Activated CD4-positive, CD25-positive, alpha-beta regulatory T cell treated with anti-CD3 and anti-CD28 coated beads, Interleukin-2, amount 50 U/mL, for 72 hours (primary cell): ENCODE measurements at places on chromosomes 16 and 17.

DNA sequence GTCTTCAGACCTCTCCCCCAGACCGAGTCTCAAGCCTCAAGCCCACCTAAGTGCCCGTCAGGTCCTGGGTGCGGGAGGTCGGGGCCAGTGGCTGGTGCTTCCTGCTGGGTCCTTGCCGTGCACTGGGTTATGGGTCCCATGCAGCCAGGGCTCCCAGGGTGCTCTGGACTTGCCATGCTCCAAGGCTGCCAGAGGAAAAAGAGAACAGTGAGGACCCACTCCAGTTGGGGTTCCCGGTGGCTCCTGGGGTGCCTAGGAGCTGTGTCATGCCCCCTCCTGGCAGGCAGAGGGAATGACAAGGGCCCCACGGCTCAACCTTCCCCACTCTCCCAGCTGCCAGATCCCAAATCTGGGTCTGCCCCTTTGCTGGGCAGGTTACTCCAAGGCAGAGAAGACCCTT, 3.8 kb downstream of the SNX20 start:
- DNase-seq: no peak

GRCh38 chr16:65113441-65113840, 8.4 kb downstream of the CDH11 start:
- DNase-seq: no peak

GRCh38 chr17:74737299-74738050, 419 bp downstream of the RAB37 start:
- DNase-seq: no peak

- DNase-seq: no peak
These were observed 404.8 kb upstream of the HSBP1 start for GRCh38 chr16:83402967-83403366.

- DNase-seq: peak; percentile 41
These were observed at the start of gene TMEM220 for GRCh38 chr17:10729334-10730193. TSS of gene TMEM220 (minus strand) at chr17:10730023. CDS start at chr17:10729851, 172 bp downstream.

GRCh38 chr16:81843683-81844082, 64.6 kb downstream of the PLCG2 start:
- DNase-seq: no peak

DNA sequence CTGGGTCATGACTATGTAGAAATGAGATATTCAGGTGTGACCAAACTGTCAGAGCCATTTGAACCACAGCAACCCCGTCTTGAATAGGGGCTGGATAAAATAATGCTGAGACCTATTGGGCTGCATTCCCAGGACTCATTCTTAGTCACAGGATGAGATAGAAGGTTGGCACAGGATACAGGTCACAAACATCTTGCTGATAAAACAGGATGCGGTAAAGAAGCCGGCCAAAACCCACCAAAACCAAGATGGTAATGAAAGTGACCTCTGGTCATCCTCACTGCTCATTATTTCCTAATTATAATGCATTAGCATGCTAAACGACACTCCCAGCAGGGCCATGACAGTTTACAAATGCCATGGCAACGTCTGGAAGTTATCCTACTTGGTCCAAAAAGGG, 545.5 kb downstream of the TMEM114 start:
- DNase-seq: no peak

GRCh38 chr16:19776147-19776546, 58.1 kb downstream of the IQCK start:
- DNase-seq: no peak

DNA sequence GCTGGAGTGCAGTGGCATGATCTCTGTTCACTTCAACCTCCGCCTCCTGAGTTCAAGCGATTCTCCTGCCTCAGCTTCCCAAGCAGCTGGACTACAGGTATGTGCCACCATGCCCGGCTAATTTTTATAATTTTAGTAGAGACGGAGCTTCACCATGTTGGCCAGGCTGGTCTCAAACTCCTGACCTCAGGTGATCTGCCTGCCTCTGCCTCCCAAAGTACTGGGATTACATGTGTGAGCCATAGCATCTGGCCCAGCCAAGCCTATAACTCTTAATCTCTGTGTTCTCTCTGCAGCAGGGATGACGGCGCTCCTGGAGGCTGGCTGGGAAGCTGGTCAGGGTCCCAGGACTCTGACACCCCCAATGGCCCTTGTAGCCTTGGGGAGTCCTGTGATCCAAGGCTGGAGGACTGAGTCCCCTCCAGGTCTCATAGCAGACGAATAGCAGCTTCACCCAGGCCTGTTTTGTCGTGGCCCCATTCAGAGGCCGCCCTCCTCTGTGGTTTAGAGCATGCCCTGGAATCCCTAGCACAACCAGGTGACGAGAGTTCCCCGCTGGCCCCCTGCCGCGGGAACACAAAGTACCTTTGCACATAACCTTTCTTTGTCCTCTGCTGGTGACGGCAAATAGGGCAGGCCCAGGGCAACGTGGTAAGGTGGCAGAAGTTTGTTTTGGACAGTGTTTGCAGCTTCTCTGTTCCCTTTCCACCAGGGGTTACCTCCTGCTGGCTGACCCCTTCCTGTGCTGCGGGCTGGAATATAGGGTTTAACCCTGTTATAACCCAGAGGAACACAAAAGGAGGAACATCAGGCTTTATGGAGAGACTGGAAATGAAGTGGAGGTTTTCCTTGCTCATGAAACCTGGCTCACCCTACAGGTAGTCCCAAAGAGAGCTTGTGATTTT, 43.0 kb upstream of the TOB1 start:
- DNase-seq: no peak

GRCh38 chr16:68289621-68290329, 21.0 kb downstream of the SLC7A6OS start:
- DNase-seq: peak; percentile 47

DNA sequence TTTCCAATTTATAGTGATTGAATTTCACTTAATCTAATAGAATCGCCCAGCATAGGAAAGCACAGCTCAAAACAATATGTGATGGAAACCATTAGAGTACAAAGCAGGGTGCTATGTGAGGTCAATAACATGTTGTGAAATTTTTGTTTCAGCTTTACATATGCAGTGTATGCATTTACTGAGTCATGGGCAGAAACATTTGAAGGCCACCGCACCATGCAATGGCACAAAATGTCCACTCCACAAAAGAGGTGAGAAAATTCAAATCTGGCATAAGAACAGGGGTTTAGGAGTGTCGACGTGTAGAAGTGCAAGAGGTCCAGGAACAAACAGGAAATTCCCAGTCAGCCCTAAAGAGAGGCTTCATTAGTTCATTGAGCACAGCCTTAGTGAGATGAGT, 131.2 kb downstream of the ANKFN1 start:
- DNase-seq: no peak

- DNase-seq: no peak
These were observed 15.7 kb downstream of the CARHSP1 start for GRCh38 chr16:8853150-8853549.

DNA sequence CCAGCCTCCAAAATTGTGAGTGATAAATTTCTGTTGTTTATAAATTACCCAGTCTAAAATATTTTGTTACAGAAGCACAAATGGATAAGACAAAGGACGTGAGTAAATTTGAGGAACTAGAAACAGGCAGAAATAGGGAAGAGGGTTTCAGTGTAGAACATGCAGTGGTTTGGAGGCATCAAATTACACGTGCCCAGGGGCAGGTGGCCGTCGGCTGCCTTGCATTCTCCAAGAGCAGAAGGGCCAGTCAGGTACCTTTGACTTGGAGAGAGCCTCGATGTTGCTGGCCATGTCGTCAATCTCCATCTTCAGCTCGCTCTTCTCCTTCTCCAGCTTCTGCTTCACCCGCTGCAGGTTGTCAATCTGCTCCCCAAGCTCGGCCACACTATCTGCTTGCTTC, 54.3 kb downstream of the MYH13 start:
- no peak for DNase-seq

DNA sequence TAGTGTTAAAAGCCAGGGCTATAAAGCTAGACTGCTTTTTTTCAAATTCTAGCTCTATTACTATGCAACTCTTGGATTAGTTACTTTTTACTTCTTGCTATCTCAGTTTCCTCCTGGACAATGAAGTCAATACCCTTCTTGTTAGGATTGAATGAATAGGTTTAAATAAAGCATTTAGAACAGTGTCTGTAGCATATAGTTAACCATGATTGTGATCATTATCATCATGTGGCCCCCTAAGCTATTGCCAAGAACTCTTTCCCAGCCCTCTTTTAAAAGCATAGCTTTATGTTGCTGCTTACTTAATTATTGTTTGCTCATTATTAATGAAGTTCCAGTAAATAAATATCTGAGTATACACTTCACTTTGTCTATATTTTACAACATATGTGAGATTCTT, 4.5 kb downstream of the VMP1 start:
- no peak for DNase-seq

DNA sequence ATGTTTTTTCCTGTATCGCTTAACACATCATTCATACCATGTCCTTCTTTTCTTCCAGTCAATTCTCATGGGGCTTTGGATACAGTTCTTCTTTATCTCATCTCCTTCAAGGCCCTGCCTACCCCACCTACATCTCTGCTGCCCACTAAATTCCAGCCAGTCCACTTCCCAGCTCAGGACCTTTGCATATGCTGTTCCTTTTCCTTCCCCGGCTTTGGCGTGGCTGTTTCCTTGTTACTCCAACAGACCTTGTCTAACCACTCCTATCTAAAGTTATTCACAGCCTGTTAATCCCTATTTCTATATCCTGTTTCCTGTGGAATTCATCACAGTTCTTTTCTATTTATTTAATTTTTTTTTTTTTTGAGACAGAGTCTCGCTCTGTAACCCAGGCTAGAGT, 6.6 kb upstream of the STAT3 start:
- DNase-seq: no peak

GRCh38 chr17:56930739-56931337, 17.0 kb upstream of the TRIM25 start:
- no peak for DNase-seq

DNA sequence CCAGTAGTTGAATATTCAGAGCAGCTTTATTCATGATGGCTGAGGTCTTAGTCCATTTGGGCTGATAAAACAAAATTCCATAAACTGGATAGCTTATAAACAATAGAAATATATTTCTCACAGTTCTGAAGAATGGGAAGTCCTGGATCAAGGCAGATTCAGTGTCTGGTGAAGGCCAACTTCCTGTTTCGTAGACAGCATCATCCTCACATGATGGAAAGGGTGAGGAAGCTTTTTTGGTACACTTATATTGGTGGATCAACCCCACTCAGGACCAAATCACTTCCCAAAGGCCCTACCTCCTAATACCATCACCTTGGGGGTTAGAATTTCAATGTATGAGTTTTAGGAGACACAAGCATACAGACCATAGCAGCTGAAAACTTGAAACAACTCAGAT, 224.2 kb downstream of the CYB561 start:
- no peak for DNase-seq

DNA sequence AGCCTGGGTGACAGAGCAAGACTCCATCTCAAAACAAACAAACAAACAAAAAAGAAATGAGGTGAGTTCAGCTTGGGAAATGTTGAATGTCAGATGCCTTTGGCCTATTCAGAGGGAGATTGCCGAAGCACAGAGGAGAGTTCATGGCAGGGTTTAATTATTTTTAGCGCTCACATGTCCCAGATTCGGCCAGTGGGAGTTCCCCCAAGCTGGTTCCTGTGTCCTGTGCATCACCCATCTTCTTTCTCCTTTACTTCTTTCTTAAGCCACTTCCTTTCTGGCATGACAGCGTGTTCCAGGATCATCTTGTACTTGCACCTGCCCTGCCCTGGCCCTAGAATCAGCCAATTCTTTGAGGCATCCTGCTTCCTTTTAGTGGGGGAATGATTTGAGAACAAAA, 9.2 kb downstream of the MPV17L start:
- DNase-seq: no peak

DNA sequence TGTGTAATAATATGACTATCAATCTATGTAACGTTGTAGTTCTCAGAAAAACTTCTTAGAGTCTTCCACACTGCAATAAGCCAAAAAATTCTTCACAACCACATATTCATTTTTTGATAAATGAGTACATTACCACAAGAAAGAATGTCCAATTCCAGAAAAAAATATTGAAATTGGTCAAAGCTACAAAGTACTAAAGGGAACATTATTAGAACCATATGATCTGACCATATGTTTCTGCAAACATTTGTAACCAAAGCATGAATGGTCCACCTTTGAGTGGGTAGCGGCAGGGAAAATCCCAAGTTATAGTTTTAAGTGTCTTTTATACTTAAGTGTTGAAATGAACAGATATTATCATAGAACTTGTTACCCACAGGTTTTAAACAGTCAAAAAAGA, 71.7 kb upstream of the NACA2 start:
- DNase-seq: no peak

GRCh38 chr16:1947369-1947670, 4.3 kb upstream of the MSRB1 start:
- no peak for DNase-seq

- no peak for DNase-seq
These were observed 149.9 kb downstream of the RGS9 start for GRCh38 chr17:65287040-65287439.

GRCh38 chr16:3494386-3494973, 809 bp downstream of the C16orf90 start:
- no peak for DNase-seq

DNA sequence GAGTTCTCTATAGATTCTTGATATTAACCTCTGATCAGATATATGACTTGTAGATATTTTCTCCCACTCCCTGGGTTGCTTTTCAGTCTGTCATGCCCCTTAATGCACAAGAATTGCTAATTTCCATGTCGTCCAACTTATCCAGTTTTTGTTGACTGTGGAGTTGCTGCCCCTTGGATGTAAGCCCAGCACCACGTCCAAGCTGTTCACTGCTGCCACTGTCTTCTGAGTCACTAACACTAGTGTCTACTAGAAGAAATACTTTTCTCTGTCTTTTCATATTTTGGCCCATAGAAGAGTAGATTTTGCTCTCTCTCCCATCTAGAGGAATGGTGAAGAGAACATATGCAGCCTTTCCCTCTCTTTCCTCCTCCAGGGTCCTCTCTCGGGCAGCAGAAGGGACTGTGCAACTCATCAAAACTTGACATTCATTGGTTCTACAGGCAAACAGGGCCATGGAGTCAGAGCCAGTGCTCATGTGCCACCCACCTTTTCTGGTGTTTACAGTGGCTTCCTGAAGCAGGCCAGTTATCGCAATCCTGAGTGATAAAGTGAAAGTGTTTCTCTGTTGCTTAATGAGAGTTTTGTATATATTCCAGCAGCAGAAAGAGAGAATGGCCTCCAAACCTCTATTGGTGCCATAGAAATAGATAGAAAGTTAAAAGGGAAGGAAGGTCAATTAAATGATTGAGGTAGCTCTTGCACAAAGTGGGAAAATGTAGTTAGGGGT, 22.6 kb upstream of the PMP22 start:
- DNase-seq: no peak

GRCh38 chr16:30844671-30845449, 49.0 kb downstream of the BCL7C start:
- DNase-seq: peak; percentile 74

GRCh38 chr16:17037499-17037898, 433.3 kb downstream of the XYLT1 start:
- DNase-seq: no peak

GRCh38 chr16:30355954-30356308, 823 bp upstream of the CD2BP2 start:
- no peak for DNase-seq

GRCh38 chr16:19164285-19164684, 3.8 kb upstream of the SYT17 start:
- DNase-seq: no peak

GRCh38 chr17:78132767-78133178, 2.2 kb downstream of the TMC8 start:
- no peak for DNase-seq

- DNase-seq: no peak
These were observed 2.8 kb upstream of the KRT40 start for GRCh38 chr17:40986920-40987319.
